Neural crest cell (in vitro differentiated cells): ENCODE measurements at places on chromosomes 5 and 9. TPM values are rescaled to one million over a fixed set of nuclear protein-coding genes. Genes with fewer than 3 reads are reported as not detected.

DNA sequence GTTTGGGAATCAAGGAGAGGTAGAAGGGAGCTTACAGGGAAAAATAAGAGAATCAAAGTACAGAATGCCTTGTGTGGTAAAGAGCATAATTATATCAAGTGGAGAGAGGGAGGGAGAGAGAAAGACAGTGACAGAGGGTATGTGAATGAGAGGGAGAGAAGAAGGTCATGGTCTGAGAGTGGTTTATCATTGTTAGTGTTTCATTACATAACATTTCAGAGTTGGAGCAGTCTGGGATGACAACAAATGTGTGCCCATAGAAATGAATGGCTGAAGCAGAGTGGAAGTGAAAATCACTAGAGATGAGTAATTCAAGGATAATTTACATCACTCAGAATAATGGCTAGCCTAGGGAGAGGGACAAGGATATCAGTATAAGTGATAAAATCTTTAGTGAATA is 799.2 kb downstream of the TLE1 start:
- H3K4me1 ChIP-seq = no peaks in the 10 kb centered on the region
- DNase-seq = no peak
- H3K27me3 ChIP-seq = no peaks in the 10 kb centered on the region
- no peaks in the 10 kb centered on the region for H3K36me3 ChIP-seq

DNA sequence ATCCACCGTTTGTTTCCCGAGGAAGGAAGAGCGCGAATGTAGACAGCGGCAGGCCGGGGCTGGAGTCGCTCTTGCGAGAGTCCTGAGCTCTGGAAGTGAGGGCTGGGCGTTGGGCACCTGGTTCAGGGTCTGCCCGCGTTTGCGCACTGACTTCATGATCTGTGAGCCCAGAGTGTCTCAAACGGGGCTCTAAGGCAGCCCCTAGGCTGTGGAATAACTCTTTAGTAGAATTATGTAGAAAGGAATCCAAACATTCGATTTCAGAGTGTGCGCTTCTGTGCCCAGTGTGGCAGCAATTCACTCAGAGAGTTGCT is 478 bp upstream of the GGTA1 start:
- H3K4me1 ChIP-seq = peaks cover 21% of the 10 kb centered on the region
- no peaks in the 10 kb centered on the region for H3K36me3 ChIP-seq
- peak overlapping the region; percentile 92 for H3K4me3 ChIP-seq
- DNase-seq = no peak
- no peak overlapping the region for H3K27ac ChIP-seq

Gene TAF11L10
- not detected in 2 replicates for total RNA-seq

DNA sequence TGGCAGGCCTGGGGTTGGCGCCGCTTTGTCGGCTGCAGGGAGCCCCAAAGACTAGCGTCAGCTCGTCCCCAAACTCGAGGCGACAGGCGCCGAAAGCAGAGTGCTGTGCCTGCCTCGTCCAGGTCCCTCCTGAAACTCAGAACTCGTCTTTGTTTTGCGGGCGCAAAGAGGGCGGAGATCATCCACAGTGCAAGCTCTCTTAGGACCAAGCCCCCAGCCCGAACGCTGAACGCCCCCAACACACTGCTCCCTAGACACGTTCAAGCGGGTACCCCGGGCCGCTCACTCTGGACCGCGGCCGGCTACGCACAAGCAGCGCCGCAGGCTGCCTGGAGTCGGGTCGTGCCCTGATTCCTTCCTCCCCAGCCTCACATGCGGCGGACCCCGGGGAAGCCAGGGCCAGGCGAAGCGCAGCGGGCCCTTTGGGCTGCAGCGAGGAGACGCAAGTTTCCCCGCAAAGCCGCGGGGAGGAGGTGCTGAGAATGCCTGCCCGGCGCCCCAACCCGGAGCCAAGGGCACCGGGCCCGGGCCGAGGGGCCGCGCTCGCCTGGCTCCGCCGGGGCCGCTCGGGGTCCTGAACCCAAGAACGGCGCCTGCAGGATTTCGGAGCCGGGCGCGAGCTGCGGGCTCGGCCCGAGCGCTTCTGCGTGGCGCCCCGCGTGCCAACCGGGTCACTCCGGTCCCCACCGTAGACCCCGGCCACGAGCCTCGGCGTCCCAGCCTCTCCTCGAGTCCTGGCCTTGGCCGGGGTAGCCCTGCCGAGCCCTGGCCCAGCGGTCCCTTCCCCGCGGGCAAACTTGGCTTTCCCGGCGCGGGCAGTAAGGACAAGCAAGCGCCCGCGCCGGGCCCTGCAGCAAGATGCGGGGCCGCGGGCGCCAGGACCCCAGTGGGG is 738 bp downstream of the FSTL4 start:
- peaks cover 78% of the 10 kb centered on the region for H3K27me3 ChIP-seq
- peak overlapping the region; percentile 80 for H3K4me3 ChIP-seq
- DNase-seq = peak; percentile 18
- no peaks in the 10 kb centered on the region for H3K36me3 ChIP-seq
- H3K27ac ChIP-seq = no peak overlapping the region

DNA sequence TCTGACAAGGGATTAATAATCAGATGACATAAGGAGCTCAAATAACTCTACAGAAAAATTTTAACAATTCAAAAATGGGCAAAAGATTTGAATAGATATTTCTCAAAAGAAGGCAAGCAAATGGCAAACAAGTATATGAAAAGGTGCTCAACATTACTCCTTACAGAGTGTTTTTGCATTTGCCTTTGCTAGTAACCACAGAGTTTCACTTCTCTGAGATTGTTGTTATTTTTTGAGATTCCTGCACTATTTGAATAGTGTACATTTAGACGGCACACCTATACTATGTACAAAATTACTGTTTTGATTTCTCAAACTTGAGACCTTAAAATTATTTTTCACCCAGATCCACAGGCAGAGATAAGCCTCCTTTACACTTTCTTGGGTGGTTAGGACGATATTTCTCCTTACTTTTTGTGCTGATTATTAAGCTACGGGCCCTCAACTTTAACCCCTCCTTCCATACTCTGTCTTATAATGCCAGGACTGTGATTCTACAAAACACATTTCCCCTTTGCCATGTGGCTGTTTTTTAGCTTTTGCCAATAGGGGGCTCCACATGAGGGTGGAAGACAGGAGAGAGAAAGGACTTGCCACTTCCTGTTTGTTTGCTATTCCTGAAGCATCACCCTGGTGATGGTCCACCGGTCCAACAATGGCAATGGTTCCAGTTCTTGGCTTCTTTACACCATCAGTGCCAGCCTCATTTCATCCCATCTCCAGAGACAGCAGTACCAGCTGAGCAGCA is 65.0 kb upstream of the DAP start:
- peaks cover 1% of the 10 kb centered on the region for H3K27me3 ChIP-seq
- no peak for DNase-seq
- no peaks in the 10 kb centered on the region for H3K36me3 ChIP-seq
- no peak overlapping the region for H3K27ac ChIP-seq
- no peak overlapping the region for H3K4me3 ChIP-seq
- H3K4me1 ChIP-seq = peaks cover 3% of the 10 kb centered on the region

DNA sequence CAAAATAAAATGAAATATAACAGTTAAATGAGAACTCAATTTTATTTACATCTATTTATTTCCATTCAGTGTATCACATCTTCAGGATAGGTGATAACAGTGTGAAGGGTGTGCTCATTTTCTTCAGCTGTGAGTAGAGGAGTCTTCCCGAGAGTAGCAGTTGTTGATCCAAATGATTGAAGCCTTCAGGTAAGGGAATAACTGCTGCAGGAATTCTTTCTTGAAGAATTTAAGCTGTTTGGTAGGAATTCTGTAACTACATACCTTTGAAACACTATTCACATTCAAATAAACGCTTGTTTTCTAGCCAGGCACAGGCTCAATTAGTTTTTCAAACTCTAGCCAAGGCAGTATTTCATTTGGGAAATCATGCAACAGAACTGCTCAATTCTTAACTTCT is 15.3 kb downstream of the SRP19 start:
- no peaks in the 10 kb centered on the region for H3K4me1 ChIP-seq
- peaks cover 4% of the 10 kb centered on the region for H3K36me3 ChIP-seq
- no peak for DNase-seq
- no peak overlapping the region for H3K4me3 ChIP-seq
- H3K27ac ChIP-seq = no peak overlapping the region
- H3K27me3 ChIP-seq = no peaks in the 10 kb centered on the region

Gene HRH2
- 1.5 and 1.7 TPM in 2 replicates for total RNA-seq

Gene NR2F1-AS1
- 52.4 and 53.1 TPM in 2 replicates for total RNA-seq

Gene SLC6A18
- total RNA-seq = not detected in 2 replicates

DNA sequence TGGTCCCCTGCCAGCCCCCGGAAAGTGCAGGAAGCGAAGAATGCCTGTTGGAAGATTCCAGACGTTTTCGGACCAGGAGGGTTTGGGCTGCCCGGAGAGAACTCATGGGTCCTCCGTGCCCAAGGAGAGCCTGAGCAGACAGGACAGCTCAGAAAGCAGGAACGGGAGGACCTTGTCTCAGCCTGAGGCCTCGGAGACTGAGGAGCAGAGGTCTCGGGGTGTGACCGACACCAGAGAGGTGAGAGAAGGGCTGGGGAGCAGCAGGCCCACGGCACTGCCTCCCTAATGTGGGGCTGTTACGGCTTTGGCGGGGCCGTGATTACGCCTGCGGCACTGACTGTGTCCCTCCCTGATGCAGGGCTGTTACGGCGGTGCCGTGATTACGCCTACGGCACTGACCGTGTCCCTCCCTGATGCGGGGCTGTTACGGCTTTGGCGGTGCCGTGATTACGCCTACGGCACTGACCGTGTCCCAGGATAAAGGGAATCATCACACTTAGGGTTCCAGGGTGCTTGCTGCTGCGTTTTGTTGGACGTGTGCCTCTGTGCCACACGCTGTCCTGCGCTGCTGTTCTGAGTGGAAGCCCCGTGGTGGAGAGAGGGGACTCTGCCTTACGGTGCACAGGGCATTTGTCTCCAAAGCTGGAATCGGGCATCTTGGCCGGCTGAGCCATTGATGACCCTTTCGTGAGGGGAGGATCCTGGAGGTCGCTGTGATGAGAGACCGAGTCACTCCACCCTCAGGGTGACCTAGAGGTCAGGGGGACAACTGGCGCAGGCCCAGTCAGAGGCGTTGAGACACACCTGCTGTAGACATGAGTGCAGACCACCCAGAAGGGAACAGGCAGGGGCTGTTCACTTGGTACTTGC is 25.7 kb downstream of the CEP72 start:
- no peak overlapping the region for H3K4me3 ChIP-seq
- H3K27ac ChIP-seq = peak overlapping the region; percentile 57

DNA sequence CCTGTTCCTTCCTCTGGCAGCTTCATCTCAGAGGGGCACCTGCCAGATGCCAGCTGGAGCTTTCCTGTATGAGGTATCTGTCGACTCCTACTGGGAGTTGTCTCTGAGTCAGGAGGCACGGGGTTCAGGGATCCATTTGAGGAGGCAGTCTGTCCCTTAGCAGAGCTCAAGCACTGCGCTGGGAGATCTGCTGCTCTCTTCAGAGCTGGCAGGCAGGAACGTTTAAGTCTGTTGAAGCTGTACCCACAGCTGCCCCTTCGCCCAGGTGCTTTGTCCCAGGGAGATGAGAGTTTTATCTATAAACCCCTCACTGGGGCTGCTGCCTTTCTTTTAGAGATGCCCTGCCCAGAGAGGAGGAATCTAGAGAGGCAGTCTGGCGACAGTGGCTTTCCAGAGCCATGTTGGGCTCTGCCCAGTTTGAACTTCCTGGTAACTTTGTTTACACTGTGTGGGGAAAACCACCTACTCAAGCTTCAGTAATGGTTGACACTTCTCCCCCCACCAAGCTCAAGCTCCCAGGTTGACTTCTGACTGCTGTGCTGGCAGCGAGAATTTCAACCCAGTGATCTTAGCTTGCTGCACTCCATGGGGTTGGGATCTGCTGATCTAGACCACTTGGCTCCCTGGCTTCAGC is 11.8 kb upstream of the ITGA2 start:
- H3K36me3 ChIP-seq = peaks cover 6% of the 10 kb centered on the region
- H3K27ac ChIP-seq = no peak overlapping the region
- no peak for DNase-seq
- H3K27me3 ChIP-seq = peaks cover 5% of the 10 kb centered on the region

Gene SHC3
- 14.9 and 17.7 TPM in 2 replicates for total RNA-seq

DNA sequence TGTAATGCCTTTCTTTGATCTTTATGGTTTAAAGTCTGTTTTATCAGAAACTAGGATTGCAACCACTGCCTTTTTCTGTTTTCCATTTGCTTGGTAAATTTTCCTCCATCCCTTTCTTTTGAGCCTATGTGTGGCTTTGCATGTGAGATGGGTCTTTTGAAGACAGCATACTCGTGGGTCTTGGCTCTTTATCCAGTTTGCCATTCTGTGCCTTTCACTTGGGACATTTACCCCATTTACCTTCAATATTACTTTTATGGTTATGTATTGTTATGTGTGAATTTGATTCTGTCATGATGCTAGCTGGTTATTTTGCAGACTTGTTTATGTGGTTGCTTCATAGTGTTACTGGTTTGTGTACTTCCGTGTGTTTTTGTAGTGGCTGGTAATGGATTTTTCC is 59.2 kb downstream of the YTHDC2 start:
- DNase-seq = no peak
- H3K4me1 ChIP-seq = no peaks in the 10 kb centered on the region
- peaks cover 69% of the 10 kb centered on the region for H3K36me3 ChIP-seq
- no peak overlapping the region for H3K4me3 ChIP-seq

DNA sequence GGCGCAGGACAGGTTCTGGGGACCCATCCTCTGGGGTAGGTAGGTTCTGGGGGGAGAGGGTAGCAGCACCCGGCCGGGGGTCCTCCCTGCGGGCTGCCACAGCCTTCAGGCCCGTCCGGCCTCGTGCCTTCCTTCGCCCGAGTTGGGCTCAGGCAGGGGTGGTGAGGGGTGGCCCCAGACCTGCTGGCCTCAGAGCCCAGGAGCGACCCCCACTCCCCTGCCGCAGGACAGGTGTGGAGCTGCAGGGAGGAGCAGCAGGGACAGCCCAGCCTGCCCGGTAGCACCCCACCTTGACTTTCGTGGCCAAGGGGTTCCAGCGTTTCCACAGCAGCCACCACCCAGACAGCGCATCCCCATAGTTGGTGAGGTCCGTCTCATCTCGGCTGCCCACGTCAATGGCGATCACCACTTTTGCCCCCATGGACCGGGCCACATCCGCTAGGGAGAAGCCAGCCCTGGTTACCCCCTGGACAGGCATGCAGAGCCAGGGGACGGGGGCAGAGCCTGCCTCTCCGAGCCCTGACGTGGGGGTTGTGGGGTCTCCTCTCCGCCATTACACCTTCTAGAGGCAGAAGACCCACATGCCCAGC is 3.4 kb upstream of the NSMF start:
- peak overlapping the region; percentile 59 for H3K4me3 ChIP-seq
- no peaks in the 10 kb centered on the region for H3K4me1 ChIP-seq
- H3K27ac ChIP-seq = no peak overlapping the region
- H3K27me3 ChIP-seq = peaks cover 3% of the 10 kb centered on the region
- no peak for DNase-seq

Gene PTPRD
- total RNA-seq = 113 and 139 TPM in 2 replicates

DNA sequence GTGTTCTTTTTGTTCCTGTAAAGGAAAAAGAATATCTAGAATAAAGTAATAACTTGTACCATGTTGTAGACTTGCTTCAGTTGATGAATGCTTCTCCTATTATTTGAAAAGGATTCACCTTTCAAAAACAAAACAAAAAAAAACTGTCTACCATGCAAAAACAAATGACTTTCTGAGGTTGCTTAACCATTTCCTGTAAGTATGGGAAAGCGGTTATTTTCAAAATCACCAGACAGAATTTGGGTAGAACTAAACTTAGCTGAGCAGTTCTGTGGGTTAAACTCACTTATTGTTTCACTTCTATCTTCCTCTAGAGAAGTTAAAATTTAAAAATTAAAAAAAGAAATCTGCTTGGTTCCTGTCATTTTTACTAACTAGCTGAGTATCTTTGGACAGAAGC is 25.2 kb downstream of the LNPEP start:
- no peak overlapping the region for H3K4me3 ChIP-seq
- no peak overlapping the region for H3K27ac ChIP-seq
- DNase-seq = no peak
- H3K27me3 ChIP-seq = no peaks in the 10 kb centered on the region
- H3K4me1 ChIP-seq = peaks cover 18% of the 10 kb centered on the region

Gene FBP2
- total RNA-seq = not detected in 2 replicates
